ENCODE measurements at places on chromosomes 12 and 14. TPM values are rescaled to one million over a fixed set of nuclear protein-coding genes. Genes with fewer than 3 reads are reported as not detected.

DNA sequence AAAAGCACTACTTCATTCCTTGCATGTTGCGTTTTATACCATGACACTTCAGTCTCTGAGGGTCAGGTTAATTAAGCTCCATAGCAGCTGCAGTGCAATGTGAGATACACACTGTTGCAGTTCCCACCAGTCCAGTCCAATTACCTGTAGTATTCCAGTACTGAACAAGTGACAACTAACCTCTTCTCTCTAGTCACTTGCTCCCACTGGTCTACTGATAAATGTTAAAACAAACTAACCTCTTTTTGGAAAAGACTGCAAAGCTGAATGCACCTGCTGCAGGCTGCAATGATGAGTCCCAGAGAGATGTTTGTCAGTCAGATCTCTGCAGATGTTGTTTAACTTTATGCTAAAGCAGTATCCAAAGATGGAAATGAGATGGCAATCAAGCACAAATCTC is 7.9 kb downstream of the NOVA1 start:
- no peak for DNase-seq

The HAL gene
- 1.8 TPM for total RNA-seq

- no peak for DNase-seq
Observed at GRCh38 chr12:53502983-53503728, 2.1 kb downstream of the TARBP2 start.

DNA sequence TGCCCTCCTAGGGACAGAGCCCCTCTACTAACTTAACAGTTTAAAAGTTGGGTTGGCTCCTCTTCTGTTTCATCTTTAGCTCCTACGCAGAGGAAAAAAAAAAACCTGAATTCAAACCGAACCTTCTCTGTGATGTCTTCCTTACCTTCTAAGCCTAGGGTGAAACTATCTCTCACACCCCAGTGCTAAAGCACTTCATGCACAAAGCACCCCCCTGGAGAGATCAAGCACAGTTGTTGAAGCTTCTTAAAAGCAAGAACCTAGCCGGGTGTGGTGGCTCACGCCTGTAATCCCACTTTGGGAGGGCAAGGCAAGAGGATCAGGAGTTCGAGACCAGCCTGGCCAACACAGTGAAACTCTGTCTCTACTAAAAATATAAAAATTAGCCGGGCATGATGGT is 37.6 kb downstream of the CORO1C start:
- no peak for DNase-seq

The PRH2 gene
- not detected for total RNA-seq

The PHC1 gene
- 22.8 TPM for total RNA-seq

All from HCT116 (cell line).